ENCODE measurements at places on chromosomes 12 and 14.

GRCh38 chr14:58426670-58427280, 556 bp downstream of the TIMM9 start:
- peak; percentile 87 for DNase-seq

DNA sequence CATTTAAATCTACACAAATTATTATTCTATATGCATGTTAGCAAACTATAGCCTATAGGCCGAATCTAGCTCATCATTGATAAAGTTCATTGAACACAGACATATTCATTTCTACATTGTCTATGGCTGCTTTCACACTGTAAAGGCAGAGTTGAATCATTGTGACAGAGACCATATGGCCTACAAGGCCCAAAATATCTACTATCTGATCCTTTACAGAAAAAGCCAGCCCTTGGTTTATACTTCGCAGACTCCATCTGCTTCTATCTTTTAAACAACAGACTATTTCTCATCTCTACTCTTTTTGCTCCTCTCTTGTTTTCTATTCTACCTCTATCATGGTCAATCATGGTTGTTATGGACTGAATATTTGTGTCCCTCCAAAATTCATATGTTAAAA, 190.7 kb downstream of the EXOC5 start:
- DNase-seq, result no peak

GRCh38 chr12:66269757-66270383, 32.4 kb upstream of the HELB start:
- DNase-seq, result peak; percentile 3

GRCh38 chr14:77040741-77041653, 12.5 kb upstream of the IRF2BPL start:
- no peak for DNase-seq

DNA sequence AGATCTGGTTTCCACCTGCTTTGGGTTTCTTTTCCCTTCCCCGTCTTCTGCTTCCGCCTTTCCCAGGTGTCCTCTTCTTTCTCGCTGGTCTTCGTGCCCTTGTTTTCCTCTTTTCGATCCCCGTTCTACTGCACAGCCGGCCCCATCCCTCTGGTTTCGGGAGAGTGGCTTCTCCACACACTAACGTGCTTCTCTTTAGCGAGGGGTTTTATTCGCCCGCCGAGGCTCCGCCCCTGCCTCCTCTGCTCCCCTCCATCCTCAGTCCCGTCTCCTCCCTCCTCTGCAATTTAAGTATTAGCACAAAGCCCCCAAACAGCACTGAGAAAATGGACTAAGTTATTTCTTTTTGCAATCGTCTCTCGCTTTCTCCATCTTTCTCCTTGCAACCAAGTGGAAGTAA, at the start of gene SLC7A8:
TSS of gene SLC7A8 (minus strand) at position 182 of the 400 bp plus-strand sequence. CDS start 746 bp downstream, outside the sequence.
- peak; percentile 93 for DNase-seq

DNA sequence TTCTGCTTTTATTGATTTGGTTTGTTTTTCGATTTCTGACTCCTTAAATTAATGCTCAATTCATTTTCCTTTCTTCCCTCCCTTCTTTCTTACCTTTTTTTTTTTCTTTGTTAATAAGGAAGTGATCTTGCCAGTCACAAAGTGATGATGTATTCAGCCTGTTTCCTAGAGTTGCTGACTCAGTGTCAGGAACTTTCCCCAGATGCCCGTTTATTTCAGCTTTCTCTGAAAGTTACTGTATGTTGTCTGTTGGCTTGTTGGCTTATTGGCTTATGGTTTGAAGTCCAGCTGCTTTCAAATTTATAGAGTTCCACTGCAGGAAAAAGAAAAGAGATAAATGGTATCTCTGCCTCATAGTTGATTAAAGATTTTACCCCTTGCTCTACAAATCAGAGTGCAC, 12.4 kb upstream of the SLC6A15 start:
- DNase-seq, result no peak
